Activated CD4-positive, alpha-beta T cell treated with anti-CD3 and anti-CD28 coated beads, Interleukin-2, amount 50 U/mL, for 48 hours (primary cell): ENCODE measurements at places on chromosomes 11 and 22.

GRCh38 chr22:49192180-49192856 is 635.4 kb downstream of the BRD1 start:
- DNase-seq, result no peak

- DNase-seq, result no peak
Measured at GRCh38 chr11:85854212-85854556, 999 bp upstream of the CCDC83 start.

- no peak for DNase-seq
Measured at GRCh38 chr11:119641983-119642745, 86.8 kb downstream of the NECTIN1 start.

DNA sequence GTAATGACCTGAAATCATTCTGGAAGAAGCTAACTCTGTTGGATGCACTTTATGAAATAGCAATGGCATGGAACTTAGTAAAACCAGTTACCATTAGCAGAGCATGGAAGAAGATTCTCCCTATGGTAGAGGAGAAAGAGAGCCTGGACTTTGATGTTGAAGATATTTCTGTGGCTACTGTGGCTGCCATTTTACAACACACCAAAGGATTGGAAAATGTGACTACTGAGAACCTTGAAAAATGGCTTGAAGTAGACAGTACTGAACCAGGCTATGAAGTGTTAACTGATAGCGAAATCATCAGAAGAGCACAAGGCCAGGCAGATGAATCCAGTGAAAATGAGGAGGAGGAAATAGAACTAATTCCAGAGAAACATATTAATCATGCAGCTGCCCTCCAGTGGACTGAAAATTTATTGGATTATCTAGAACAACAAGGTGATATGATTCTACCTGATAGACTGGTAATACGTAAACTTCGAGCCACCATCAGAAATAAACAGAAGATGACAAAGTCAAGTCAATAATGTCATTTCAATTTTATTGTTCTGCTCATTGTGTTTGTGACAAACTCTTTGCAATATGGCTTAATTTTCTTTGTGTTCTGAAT is 2.0 kb downstream of the JRKL start:
- no peak for DNase-seq
